ENCODE measurements at places on chromosomes 3 and 15.

GRCh38 chr3:2771193-2771592, 339.0 kb downstream of the IL5RA start:
- DNase-seq: no peak

DNA sequence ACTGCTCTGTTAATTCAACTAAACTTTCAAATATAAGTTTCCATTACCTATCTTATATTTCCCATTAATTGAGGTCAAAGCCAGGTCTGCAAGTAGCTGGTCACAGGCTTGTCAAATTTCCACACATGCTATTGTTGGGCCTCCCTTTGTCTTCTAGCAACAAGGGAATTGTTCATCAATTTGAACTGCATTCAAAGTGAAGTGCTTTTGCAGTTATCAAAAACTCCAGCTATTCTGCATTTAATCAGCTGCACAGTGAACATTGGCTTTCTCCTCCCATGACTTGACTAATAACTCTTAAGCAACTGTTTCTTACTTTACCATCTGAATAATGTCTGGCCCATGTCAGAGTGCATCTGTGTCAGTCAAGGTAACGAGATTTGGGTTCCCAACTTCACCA, 198.4 kb downstream of the KCNH8 start:
- DNase-seq: no peak

DNA sequence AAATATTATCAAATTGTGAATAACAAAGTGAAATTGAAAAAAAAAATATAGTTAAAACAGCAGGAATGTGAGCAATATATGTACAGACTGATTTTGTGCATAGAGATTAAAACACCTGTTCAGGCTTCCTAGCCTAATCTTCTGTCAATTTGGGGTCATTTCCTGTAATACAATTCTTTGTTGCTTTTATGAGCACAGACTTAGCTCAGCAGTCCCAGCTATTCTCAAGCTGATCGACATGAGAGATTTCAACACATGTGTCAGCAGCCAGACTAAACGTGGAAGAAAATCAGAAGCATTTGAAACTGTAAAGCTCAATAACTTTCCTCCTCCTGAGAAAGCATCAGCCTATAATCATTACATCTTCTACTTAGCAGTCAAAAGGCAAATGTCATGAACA, 1.6 kb upstream of the FHIT start:
- no peak for DNase-seq

GRCh38 chr3:12194669-12195161, 36.0 kb upstream of the TIMP4 start:
- DNase-seq: no peak

- DNase-seq: no peak
Measured at GRCh38 chr3:99541181-99541580, 97.2 kb upstream of the COL8A1 start.

DNA sequence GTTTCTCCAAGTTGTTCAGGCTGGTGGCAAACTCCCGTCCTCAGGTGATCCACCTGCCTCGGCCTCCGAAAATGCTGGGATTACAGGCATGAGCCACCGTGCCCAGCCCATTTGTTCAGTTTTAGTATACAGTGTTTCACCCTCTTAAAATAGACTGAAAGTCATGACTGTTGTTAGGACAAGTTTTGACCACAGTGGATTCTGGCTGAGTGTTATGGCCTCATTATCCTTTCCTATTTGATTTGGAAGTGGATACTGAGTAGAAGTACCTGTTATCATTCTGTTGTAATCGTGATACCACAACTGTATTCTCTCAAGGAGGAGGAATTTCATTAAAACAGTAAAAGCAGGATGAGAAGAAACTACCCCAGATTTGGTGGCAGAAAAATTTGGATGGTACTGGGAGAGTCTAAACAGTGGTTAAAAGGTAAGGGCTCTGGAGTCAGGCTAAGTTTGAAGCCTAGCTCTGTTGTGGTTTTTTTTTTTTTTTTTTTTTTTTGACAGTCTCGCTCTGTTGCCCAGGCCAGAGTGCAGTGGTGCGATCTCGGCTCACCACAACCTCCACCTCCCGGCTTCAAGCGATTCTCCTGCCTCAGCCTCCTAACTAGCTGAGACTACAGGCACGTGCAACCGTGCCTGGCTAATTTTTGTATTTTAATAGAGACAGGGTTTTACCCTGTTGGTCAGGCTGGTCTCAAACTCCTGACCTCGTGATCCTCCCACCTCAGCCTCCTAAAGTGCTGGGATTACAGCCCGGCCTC, 2.6 kb downstream of the MAP2K1 start:
- no peak for DNase-seq

- DNase-seq: no peak
Measured at GRCh38 chr15:101225658-101226057, 26.2 kb downstream of the CHSY1 start.

DNA sequence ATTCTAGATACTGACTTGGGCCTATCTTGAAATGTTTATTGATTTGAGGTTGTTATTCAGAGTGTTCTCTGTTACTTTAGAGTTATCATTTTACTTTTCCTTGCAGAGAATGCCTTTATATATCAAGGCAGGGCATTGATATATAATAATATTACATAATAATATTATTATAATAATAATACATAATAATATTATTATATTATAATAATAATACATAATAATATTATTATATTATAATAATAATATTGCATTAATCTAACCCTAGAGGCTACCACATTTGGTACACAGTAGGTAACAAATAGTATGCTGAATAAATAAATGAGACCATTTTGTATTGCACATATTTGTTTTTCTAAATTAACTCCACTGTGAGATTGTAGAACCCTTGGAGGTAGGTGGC, 216.3 kb downstream of the EFHB start:
- DNase-seq: no peak

GRCh38 chr3:185195652-185196051, 42.8 kb upstream of the C3orf70 start:
- DNase-seq: no peak

DNA sequence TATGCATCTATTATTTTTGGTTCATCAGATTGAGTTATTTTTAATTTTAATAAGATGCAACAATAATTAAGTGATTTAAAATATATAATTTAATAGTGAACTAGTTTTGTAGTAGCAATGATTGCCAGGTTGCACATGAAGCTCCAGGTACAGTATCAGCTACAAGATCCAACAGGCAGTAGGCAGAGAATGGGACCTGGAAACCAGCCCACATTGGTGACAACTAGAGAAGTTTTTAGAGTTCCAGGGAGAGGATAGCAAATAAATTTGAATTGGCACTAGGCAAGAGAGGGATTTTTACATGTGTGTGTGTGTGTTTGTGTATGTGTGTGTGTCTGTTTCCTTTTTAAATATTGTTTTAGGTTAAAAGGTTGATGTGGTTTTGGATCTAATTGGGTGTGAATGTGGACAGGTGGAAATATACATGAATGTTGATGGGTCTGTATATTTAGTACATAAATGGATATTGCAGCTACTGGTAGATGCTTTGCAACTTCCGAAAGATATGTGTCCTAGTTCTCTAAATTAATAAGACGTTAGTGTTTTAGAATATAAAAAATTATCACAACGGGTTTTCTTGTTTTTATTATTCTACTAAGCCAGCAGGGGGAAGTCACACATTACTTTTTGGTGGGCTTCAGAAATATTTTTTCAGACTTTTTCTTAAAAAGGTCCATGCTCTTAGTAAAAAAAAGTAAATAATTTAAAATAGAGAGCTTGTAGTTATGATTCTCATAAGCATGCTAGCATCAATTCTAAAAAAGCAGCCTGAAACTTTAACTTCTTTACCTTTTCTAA, 110.1 kb upstream of the GBE1 start:
- DNase-seq: no peak
